ENCODE measurements at places on chromosomes 1 and 21. TPM values are rescaled to one million over a fixed set of nuclear protein-coding genes. Genes with fewer than 3 reads are reported as not detected.

Gene CYP4A11
- total RNA-seq, result not detected

Gene ANKRD35
- 0.62 TPM for total RNA-seq

Gene BRINP3
- total RNA-seq, result 28.9 TPM

Gene MIXL1
- not detected for total RNA-seq

Gene CRYZL1
- 73.2 TPM for total RNA-seq

Gene CFHR3
- not detected for total RNA-seq

Gene OLFML2B
- total RNA-seq, result 0.94 TPM

Gene PLEKHN1
- total RNA-seq, result not detected

Gene EXTL1
- 2.3 TPM for total RNA-seq

Gene TAF13
- total RNA-seq, result 53.5 TPM

Gene ACKR1
- total RNA-seq, result 0.62 TPM

Gene MSH4
- 1.6 TPM for total RNA-seq

All from occipital lobe (tissue), 3 donors.